Occipital lobe (tissue), 3 donors: ENCODE measurements at places on chromosomes 6 and 20.

DNA sequence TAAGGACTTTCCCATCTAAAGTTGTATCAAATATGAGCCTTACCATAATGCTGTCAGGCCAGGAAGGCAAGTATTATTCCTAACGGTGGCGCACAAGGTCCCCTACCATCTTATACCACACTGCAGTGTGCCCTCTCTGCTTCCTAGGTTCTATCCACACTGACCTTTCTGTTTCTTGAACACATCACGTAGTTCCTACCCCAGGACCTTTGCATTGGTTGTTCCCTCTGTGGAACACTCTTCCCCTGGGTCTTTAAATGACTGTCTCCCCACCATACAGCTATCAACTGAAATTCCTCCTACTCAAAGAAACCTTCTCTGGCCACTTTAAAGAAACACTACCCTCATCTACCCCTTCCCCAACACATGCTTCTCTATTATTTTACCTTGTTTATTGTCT lies 104.5 kb upstream of the SPACA1 start:
- no peak for DNase-seq

DNA sequence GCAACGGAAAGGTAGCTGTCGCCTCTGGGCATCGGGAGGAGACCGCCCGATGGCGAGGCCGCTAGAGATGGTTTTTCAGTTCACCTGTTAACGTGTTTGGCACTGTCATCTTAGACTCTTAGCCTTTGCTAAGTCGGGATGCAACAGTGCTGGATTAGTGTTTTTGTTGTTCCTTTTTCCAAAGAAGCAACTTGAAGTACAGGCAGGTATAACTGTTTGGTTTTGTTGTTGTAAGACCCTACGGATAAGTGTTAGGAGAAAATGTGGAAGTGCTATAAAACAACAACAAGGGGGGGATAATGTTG lies 723 bp downstream of the MANEA start:
- DNase-seq = no peak

- DNase-seq = peak; percentile 19
Measured at GRCh38 chr6:108621117-108621516, 60.4 kb downstream of the FOXO3 start.

DNA sequence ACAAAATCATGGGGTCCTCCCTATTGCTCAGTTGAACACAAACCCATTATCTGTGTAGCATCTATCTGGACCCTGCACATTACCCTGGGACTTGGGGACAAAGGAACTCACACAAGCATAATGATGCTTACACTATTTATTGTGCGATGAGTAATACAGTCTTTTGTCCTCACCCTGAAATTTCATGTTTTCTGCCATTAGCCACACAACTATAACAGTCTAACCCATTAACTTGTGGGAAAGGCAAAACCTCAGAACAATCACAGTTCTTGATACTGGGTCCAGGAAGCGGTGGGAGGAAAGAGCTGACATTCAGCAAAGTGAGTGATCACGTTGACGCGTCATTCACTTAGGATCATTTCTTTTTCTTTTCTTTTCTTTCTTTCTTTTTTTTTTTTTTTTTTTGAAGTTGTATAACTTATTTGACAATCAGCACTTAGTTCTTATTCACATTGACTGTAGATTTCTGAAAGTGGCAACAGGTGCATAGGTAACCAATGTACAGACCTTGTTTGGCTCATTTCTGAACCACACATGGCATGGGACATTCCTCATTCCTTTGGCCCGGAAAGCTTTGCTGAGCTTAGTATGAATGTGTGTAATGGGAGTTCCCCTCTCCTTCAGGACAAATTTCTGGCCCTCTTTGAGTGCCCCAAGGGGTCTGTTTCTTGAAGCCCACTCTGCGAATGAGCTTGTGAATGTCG lies 94.8 kb upstream of the CNKSR3 start:
- DNase-seq = no peak

DNA sequence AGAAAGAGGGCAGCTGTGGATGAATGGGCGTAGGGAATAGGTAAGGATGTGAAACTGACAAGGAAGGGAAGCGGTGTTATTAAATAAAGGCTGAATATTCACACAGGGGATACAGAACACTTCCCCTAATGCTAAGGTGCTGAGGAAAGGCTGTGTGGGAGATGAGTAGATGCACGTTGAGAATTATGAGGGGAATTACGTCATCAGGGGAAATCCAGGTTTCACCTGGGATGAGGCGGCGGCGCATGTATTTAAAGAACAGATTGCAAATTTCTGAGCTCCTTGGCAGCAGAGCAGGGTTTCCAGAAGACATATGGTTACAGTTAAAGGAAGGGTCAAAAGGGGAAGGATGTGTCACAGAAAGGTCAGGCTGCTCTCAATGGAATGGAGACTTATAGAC lies 28.7 kb upstream of the EDN1 start:
- no peak for DNase-seq

DNA sequence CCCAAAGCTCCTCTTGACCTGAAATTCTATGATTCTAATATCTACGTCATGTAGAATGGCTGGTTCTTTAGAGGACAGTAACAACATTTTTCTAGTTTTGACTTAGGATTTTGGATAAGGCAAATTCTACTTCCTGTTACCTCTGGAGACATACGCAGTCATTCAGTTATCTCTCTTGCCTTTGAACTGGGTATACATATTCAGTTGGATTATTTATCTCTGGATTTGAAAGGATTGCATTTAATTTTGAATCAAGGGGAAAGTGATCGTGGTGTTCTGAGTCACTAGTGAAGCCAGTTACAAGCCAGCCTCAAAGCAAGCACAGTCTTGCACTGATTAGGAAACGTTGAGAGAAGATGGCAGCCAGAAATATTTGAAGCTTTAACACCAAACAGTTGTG lies 35.3 kb upstream of the BCAS1 start:
- DNase-seq = no peak

DNA sequence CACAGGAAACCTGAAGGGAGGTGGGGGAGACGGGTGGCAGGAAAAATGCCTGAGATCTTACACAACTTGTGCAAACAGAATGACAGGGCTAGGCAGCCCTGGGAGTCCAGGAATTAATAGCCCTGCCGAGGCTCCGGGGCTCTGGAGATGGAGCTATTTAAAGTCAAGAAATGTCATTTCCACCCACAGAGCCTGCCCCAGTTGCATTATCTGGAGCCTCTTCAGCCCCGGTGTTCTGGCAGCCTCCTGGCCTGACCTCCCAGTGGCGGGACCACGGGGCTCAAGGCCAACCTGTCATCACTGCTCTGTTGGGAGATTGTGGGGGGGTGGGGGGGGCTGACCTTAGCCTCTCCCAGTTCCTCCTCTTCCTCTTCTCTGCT lies 28.5 kb upstream of the SCUBE3 start:
- DNase-seq = no peak

- no peak for DNase-seq
Measured at GRCh38 chr6:17448165-17448564, 54.8 kb downstream of the CAP2 start.

DNA sequence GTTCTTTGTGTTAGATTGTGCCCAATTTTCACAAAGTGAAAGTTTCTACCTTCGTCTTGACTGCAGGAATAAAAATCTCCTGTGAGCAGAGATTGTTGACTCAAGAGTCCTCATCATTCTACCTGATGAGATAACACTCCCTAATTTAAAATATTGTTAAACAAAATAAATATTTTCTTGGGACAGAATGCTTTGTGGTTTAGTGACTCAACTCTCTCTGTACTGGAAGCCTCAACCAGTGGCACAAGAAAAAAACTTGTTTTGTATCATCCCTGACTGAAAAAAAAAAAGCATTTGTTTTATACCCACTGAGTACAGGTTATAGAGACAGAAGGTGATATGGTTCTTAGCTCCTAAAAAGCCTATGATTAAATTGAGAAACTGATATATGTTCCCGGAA lies 78.9 kb downstream of the CRYBG1 start:
- no peak for DNase-seq

DNA sequence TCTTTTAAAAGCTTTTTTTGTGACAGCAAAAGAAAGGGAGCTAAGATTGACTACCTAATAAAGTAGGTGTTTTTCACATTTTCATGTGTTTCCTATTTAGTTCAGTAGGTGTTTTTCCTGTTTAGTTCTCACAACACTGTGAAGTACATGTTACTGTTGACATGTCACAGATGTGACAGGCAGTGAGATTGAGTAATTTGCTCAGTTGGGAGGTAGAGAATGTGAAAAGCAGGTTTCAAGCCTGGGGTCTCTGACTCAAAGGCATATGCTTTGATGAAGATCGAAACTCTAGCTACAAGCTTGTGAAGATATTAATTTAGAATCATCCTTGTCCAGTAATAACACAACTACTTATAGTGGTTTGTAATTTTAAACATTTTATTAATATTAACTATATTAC lies 43.1 kb downstream of the SLX4IP start:
- DNase-seq = no peak

GRCh38 chr6:153816366-153816765 lies 222.7 kb upstream of the OPRM1 start:
- no peak for DNase-seq

- DNase-seq = no peak
Measured at GRCh38 chr20:39983183-39983582, 705.9 kb downstream of the MAFB start.

- no peak for DNase-seq
Measured at GRCh38 chr6:11268978-11269377, 36.5 kb upstream of the NEDD9 start.

- DNase-seq = no peak
Measured at GRCh38 chr6:63635215-63635587, 401 bp upstream of the PHF3 start.

GRCh38 chr20:1792274-1792673 lies 102.9 kb upstream of the SIRPA start:
- no peak for DNase-seq

DNA sequence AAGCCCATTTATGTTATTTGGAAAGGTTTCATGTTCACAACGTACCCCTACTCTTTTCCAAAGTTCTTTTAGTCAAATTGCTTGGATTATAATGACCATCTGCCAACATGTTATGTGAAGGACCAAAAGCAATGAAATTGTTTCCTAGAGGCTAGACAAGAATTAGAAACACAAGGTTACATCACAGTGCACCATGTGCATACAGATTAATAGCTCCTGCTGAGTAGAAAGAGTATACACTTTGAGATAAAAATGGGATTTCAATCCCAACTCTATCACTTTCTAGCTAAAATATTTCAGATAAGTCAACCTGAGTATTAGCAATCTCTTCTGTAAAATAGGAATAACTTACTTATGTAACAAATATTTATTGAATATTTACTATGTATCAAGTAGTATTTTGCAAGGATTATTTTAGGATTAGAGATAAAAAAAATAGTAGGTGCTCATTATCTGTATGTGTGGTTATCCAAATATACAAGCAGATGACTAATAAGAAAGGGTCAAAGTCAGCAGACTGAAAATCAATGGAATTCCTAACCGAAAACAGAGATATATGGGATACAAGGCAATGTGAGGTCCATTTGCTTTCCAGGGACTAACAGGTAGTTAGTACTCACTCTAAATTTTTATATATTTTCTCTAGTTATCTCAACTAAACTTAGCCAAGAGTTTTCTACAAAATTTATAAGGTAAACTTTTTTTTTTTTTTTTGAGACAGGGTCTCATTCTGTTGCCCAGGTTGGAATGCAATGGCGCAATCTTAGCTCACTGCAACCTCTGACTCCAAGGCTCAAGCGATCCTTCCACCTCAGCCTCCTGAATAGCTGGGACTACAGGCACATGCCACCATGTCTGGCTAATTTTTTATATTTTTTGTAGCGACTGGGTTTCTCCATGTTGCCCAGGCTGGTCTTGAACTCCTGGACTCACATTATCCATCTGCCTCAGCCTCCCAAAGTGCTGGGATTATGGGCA lies 127.7 kb downstream of the PDSS2 start:
- no peak for DNase-seq

- DNase-seq = no peak
Measured at GRCh38 chr6:16698997-16699868, 62.0 kb downstream of the ATXN1 start.

DNA sequence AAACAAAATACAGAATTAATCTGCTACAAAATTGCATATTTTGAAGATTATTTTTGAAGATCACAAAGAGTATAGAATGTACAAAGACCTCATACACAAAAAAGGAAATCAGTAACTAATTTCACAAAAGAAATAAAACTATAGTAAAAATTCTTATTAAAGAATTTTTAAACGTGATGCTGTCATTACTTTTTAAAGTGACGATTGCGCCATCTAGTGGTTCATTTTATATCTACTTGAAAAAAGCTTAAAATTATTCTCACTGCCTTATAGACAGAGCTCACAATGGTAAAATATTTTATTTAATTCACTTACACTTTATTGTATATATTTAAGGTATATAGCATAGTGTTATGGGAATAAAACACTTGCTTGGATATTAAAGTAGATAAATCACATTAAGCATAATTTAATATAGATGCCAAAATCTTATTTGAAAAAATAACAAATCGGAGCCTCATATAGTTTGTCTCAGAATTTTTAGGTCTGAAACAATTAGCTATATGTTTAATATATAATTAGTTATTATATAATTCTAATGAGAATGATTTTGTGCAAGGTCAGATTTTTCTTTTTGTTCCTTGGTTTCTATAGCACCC lies 128.8 kb downstream of the PHF3 start:
- DNase-seq = no peak

GRCh38 chr6:150251566-150252186 lies 108.8 kb downstream of the PPP1R14C start:
- DNase-seq = no peak

- no peak for DNase-seq
Measured at GRCh38 chr6:36118550-36119107, 11.7 kb upstream of the MAPK13 start.

- DNase-seq = no peak
Measured at GRCh38 chr20:43832096-43832816, 82.4 kb upstream of the TOX2 start.

GRCh38 chr6:116258520-116258919 lies 4.6 kb upstream of the TSPYL4 start:
- DNase-seq = no peak

DNA sequence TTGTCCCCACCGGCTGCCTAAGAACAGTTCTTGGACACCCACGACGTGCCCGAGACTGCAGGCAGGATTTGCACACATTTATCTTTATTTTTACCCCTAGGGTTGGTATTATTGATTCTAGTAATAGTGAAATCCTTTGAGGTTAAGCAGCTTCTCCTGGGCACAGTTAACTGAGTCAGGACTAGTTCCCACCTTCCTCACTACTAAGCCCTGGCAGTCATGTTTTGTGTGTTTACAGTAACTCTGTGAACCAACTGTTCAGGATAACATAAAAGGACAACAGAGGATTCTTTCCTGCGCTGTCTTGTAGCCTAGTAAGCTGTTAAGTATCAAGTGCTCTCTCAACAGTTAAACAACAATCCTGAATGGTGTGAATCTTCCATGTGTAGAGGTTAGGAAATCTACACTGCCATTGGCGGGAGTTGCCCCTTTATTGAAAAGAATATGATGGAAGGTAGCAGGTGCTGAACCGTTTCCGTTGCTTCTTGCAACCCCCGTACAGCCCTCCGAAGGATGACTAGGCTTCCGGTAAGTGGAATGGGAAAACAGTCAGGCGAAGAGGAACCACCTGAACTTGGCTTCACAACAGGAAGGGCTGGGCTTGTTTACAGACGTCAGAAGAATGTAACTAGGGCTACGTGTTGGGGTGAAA lies 979 bp upstream of the SOD2 start:
- peak; percentile 9 for DNase-seq

GRCh38 chr6:140459209-140459608 lies 1084.8 kb upstream of the CITED2 start:
- DNase-seq = no peak

GRCh38 chr6:17474289-17474688 lies 80.9 kb downstream of the CAP2 start:
- DNase-seq = no peak
